ENCODE measurements at places on chromosomes 7 and 10.

- DNase-seq = no peak
Observed at GRCh38 chr7:893686-894085, 17.3 kb downstream of the GET4 start.

DNA sequence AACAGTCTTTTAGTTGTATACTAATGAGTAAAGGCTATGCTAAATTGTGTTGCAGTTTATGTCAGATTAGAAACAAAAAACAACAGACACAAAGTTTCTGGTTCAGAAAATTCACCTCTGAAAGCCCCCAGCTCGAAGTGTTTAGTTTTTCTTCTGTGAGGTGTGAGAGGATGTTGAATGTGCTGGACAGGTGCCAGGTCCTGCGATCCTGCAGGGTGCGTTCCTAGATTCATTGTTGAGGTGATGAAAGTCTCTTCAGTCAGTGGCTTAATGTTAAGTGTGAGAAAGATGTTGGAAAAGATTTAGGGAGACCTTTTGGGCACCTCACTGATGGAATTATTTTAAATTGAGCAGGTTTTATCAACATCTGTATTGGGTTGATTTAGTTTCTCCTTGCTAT, 287.3 kb downstream of the SDK1 start:
- DNase-seq = no peak

DNA sequence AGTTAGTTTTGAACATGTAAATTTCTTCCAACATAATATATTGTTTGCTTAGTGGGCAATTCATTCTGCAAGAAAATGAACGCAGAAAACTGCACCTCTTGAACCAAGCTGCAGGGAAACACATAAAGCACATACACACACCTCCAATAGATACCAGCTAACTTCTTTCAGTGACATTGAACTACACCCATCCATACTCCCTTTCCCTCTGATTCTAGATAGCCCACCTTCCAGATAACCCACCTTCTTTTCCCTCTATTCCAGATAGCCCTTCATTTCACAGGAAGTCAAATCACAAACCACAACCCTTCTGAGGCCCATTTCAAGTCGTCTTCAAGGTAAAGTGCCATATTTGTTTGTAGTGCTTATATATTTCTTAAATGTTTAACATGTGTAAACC, 28.5 kb downstream of the NRBF2 start:
- DNase-seq = no peak

DNA sequence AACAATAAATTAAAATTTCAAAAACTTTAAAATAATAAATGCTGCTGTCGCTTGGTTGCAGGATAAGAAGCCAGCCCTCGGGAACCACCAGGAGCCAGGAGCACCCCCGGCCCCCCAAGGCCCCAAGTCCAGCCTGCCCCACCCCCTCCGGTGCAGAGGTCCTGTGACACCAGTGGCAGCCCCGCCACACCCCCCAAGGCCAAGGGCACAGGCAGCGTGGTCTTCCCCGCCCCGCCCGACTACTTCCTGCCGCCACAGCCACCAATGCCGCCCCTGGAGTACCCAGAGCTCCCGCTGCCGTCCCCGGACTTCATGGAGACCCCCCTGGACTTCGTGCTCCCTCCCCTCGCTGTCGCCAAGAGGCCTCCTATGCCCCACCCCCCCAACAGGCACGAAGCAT, 44.5 kb upstream of the PDSS1 start:
- no peak for DNase-seq

- DNase-seq = no peak
Observed at GRCh38 chr10:126420567-126421300, 32.5 kb upstream of the ADAM12 start.

GRCh38 chr10:48511066-48511874, 93.6 kb downstream of the ARHGAP22 start:
- DNase-seq = peak; percentile 47
